ENCODE measurements at places on chromosomes 11 and 22.

GRCh38 chr22:44182588-44183286 is 2.0 kb downstream of the PARVG start:
- no peak for DNase-seq

DNA sequence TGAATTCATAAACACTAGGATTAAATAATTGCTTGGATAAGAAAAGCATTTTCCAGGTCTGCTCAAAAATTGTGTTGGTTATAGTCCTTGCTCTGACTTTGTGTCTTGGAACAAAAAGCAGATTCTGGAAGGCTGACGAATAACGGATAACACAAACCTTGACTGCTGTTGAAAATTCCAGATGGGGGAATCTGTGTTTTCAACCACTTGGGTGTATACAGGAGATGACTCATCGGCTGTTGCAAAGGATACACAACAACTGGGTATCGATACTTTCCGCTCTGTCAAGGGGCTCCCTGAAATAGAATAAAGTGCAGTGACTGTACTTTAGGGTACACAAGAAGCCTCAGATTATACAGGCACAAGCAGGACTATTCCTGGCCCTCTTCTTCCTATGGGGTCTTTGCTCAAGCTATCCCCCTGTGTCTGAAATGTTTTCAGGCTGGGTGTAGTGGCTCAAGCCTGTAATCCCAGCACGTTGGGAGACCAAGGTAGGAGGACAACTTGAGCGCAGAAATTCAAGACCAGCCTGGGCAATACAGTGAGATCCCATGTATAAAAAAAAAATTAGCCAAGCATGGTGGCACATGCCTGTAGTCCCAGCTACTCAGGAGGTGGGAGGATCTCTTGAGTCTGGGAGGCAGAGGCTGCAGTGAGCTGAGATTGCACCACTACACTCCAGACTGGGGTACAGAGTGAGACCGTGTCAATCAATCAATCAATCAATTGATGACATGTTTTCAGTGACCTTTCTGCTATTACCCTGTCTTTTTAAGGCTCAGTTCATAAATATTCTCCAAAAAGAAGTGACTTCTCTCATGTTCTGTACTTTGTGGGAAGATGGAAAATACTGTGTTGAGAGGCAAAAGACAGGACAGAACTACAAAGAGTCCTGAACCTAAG is 48.6 kb upstream of the UCP3 start:
- no peak for DNase-seq

- no peak for DNase-seq
These were observed 23.6 kb downstream of the FBLN1 start for GRCh38 chr22:45526281-45526680.

DNA sequence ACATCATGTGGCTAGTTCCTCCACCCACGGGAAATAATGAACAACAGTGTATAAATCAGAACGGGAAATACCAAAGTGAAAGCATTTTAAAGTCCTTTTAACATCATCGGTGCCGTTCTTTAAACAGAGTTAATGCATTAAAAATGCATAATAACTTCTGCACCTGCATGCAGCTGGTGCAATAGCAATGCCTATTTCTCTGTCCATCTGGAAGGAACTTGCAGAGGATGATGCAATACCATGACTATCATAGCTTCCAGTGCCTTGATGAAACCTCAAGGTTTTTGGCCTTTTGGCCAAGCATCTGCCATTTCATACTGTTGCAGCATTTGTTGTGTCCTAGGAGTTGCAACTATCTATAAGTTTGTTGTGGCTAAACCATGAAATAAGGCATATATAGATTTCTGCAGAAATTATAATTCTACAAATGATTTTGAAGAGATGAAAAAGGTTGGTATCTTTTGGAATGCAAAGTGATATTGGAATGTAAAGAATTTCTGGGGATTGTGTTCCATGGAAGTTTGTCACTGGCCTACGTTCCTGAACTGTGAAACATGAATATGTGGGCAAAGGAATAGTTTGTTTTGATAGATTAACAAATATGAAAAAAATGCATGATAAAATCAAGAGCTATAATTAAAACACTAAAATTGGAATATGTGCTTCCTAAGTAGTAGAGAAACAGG is 9.8 kb upstream of the EIF3F start:
- no peak for DNase-seq
